ENCODE measurements at places on chromosomes 3 and 15.

GRCh38 chr3:143847787-143848631 lies at the start of gene SLC9A9:
Gene SLC9A9, minus strand, starts transcription at chr3:143848468. Its CDS starts 146 bp downstream, at chr3:143848322.
- DNase-seq, result peak; percentile 23

DNA sequence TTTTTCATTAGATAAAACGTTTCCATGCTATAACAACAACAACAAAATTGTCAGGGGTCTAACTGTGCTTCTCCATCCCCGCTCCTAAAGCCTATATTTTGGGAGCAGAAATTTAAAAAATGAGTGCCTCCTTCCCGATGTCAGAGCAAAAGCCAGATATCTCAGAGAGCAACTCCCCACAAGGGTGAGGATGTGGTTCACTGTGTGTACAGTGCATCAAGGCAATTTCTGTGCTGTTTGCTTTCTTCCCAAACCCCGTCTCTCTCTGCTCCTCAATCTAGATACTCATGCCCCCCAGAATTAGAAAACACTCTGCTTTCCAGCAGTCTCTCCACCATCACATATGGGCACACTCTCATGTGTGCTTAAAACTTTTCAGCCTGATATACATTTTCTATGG lies 76.7 kb upstream of the MBNL1 start:
- DNase-seq, result no peak

- no peak for DNase-seq
Observed at GRCh38 chr3:9247941-9248521, 1.4 kb downstream of the SRGAP3 start.

GRCh38 chr3:159894386-159894785 lies 94.2 kb upstream of the IL12A start:
- DNase-seq, result no peak

DNA sequence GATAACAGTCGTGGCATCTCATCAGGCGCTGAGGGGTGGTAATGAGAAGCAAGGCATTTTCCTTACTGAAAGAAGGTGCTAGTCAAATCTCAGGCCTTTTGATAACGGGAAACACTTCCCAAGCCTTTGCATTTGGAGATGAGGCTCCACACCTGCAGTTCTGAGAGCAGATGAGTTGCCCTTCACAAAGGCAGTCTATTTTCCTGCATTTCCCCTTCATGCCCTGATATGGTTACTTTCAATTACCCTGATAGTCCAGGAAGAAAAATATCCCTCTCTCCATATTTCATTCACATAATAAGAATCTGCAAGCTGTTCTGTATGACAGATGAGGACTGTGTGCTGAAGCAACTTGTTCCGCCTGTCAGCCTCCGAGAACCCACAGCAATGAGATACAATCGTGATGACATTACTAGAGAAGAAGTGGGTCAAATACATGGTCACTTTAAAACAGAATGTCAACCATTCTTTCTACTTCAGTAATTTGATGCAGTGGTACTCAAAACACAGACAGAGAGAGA lies 25.0 kb downstream of the FHIT start:
- no peak for DNase-seq

DNA sequence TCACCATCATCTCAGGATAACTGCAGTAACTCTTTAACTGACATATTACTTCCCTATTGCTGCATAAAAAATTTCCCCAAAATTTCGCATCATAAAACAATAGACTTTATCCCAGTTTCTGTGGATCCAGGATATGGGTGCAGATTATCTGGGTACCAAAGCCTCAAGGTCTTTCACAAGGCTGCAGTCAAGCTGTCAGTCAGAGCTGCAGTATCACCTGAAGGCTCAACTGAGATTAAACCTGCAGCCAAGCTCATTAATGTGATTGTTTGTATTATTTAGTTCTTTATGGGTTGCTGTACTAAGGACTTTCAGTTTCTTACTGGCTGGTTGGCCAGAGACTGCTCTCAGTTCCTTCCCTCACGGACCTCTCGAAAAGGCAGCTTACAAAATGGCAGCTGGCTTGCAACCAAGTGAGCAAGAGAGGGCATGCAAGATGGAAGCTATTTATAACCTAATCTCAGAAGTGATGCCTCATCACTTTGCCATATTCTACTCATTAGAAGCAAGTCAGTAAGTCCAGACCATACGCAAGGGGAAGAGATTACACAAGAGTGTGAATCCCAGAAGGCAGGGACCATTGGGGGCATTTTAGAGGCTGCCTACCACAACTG lies 54.9 kb downstream of the DCUN1D1 start:
- no peak for DNase-seq

GRCh38 chr3:186070996-186071395 lies 37.9 kb downstream of the ETV5 start:
- no peak for DNase-seq

DNA sequence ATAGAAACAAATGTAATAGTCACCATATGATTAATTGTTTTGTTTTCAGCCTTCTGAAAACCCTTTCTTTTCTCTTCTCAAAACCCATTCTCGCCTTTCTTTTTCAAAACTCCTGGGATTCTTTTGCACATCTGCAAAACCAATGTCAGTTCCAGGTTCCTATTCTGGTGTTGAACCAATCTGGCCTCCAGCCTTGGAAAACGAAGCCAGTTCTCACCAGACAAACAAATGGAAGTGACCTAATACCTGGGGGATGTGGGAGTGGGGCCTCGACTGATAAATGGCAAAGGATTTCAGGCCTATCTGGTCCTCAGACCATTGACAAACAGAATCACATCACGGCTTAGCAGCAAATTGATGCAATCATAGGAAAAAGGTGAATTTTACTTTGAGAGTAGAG lies 73.0 kb downstream of the COL8A1 start:
- DNase-seq, result no peak

DNA sequence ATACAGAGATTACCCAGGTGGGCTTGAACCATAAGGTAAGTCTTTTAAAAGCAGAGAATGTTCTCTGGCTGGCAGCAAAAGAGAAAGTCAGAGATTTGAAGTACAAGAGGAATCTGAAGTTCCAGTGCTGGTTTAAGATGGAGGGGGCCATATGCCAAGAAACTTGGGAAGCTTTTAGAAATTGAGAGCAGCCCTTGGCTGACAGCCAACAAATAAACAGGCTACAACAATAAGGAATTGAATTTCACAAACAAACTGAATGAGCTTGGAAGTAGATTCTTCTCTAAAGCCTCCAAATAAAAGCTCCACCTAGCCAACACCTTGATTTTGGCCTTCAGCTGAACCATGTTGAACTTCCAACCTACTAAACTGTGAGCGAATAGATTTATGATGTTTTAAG lies 85.7 kb downstream of the TRIM42 start:
- no peak for DNase-seq

GRCh38 chr3:120682095-120682681 lies at the start of gene HGD:
Gene HGD, minus strand, starts transcription at chr3:120682239. Its CDS starts 128 bp downstream, at chr3:120682111.
- DNase-seq, result no peak

GRCh38 chr3:133330522-133330921 lies 69.3 kb upstream of the BFSP2 start:
- DNase-seq, result no peak

DNA sequence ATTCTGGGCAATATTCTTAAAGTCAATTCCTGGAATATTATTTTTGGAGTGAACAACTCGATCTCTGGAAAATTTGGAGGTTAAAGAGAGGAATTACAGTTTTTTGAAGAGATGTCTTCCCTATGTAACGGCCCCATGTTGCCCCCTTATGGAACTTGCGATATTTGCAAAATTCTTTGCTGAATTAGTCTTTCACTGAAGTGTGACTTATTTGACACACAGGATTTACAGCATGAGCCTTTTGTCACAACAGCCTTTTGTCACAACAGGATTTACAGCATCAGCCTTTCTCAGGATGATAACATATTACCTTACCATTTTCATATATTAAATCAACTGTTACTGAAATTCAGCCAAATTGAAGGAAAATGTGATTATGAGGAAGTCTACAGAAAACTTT lies 37.8 kb upstream of the SPTSSB start:
- no peak for DNase-seq

GRCh38 chr3:9347887-9348286 lies 15.0 kb upstream of the THUMPD3 start:
- no peak for DNase-seq

Measured in effector memory CD4-positive, alpha-beta T cell (primary cell).